Naive thymus-derived CD4-positive, alpha-beta T cell (primary cell): ENCODE measurements at places on chromosomes 5 and 9.

GRCh38 chr5:180334176-180334575, 19.0 kb downstream of the GFPT2 start:
- no peaks in the 10 kb centered on the region for H3K36me3 ChIP-seq
- no peak overlapping the region for H3K27ac ChIP-seq
- no peaks in the 10 kb centered on the region for H3K4me1 ChIP-seq
- no peak for DNase-seq

DNA sequence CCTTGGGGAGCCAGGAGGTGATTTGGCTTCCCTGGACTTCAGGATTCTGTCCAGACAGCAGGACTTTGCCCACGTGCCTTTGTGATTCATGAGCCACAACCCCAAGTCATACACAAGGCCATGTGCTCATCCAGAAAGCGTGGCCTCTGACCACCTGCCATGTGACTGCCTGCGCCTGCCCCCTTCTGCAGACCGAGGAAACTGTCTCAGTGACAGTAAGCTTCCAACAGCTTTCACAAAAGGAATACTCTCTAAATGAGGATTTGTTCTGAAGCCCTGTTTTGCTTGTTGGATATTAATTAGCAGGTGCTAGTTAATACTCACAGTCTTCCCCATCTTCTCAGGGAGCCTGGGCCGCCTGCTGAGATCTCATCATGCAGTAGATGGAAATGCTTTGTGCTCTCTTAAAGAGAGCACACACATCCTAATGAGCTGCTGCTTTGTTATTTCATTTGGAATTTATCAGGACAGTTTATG, 36.9 kb upstream of the ANGPTL2 start:
- no peak overlapping the region for H3K27ac ChIP-seq
- no peaks in the 10 kb centered on the region for H3K4me1 ChIP-seq
- no peaks in the 10 kb centered on the region for H3K36me3 ChIP-seq
- no peak for DNase-seq

GRCh38 chr5:56686337-56687195, 128.8 kb upstream of the MAP3K1 start:
- peak overlapping the region; percentile 30 for H3K27ac ChIP-seq
- peaks cover 75% of the 10 kb centered on the region for H3K4me1 ChIP-seq
- no peaks in the 10 kb centered on the region for H3K36me3 ChIP-seq
- DNase-seq = peak; percentile 28
- H3K27me3 ChIP-seq = no peaks in the 10 kb centered on the region

- H3K27ac ChIP-seq = peak overlapping the region; percentile 68
- H3K27me3 ChIP-seq = no peaks in the 10 kb centered on the region
- no peaks in the 10 kb centered on the region for H3K36me3 ChIP-seq
- peak; percentile 60 for DNase-seq
- H3K4me3 ChIP-seq = no peak overlapping the region
- H3K4me1 ChIP-seq = peaks cover 79% of the 10 kb centered on the region
Observed at GRCh38 chr5:56100439-56101176, 105.8 kb upstream of the IL6ST start.

DNA sequence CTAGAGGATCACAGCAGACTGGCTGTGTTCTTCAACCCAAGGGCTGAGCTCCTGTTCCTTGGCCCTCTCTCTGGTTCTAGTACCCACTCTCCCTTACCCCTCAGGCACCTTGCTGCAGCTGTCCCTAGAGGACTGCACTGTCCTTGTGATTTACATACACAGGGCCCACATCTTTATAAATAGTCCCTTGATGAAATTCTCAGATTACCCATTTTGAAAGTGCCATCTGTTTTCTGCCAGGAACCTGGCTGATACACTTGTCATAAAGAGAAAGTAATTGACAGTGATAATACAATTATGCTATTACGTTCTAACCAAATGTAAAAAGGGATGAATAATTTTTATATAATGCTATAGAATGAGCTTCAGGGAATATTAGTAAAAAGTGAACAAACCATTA, 16.5 kb upstream of the SPARC start:
- DNase-seq = no peak
- no peaks in the 10 kb centered on the region for H3K27me3 ChIP-seq
- no peak overlapping the region for H3K4me3 ChIP-seq
- no peaks in the 10 kb centered on the region for H3K36me3 ChIP-seq
- H3K4me1 ChIP-seq = no peaks in the 10 kb centered on the region

DNA sequence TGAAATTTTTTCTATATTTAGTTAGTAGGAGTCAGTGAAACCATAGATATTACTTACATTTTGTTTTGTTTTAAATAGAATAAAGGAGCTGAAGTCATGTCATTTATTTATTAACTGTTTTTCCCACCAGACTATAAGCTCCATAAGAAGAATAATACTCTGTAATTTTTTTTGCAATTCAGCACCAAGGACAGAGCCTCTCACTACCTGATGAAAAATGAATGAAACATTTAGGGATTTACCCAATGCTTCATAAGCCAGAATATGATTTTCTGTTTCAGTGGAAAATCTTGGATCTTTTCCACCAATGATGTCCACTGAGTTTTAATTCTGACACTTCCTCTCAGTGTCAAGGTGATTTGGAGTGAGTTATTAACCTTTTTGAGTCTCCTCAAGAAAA, 624.9 kb upstream of the GRAMD2B start:
- H3K27ac ChIP-seq = no peak overlapping the region
- H3K4me1 ChIP-seq = no peaks in the 10 kb centered on the region
- no peak for DNase-seq
- H3K4me3 ChIP-seq = no peak overlapping the region

- no peaks in the 10 kb centered on the region for H3K27me3 ChIP-seq
- no peaks in the 10 kb centered on the region for H3K36me3 ChIP-seq
- H3K4me3 ChIP-seq = no peak overlapping the region
- H3K27ac ChIP-seq = no peak overlapping the region
- no peak for DNase-seq
- no peaks in the 10 kb centered on the region for H3K4me1 ChIP-seq
Observed at GRCh38 chr5:141507387-141508091, 18.7 kb downstream of the PCDHGC5 start.

DNA sequence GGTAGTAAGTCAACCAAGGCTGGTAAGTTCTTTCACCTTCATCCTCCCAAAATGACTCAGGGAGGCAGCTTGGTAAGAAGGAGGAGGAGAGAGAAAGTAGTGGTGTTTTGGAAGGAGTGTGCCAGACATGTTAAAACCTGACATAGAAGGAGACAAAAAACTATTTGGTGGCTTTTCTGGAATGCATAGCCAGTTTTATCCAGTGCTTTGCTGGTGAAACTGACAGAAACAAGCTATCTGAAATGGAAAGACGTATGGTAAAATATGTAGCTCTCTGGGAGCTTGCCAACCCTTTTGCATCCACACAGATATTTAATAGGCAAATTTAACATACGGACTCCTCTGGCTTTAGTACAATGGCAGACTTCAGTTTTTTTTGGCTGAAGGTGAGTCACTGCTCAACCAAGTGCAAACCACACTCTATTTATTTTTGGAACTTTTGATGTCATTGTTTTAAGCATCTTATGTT, 45.4 kb downstream of the RAB14 start:
- no peak overlapping the region for H3K27ac ChIP-seq
- peaks cover 19% of the 10 kb centered on the region for H3K36me3 ChIP-seq

- H3K27me3 ChIP-seq = no peaks in the 10 kb centered on the region
- H3K36me3 ChIP-seq = no peaks in the 10 kb centered on the region
- H3K4me3 ChIP-seq = no peak overlapping the region
- no peak overlapping the region for H3K27ac ChIP-seq
Observed at GRCh38 chr9:126548312-126548711, 65.4 kb upstream of the LMX1B start.

- H3K4me1 ChIP-seq = no peaks in the 10 kb centered on the region
- H3K4me3 ChIP-seq = no peak overlapping the region
- no peak for DNase-seq
- no peak overlapping the region for H3K27ac ChIP-seq
- no peaks in the 10 kb centered on the region for H3K36me3 ChIP-seq
- no peaks in the 10 kb centered on the region for H3K27me3 ChIP-seq
Observed at GRCh38 chr5:67377631-67378030, 181.0 kb upstream of the CD180 start.

DNA sequence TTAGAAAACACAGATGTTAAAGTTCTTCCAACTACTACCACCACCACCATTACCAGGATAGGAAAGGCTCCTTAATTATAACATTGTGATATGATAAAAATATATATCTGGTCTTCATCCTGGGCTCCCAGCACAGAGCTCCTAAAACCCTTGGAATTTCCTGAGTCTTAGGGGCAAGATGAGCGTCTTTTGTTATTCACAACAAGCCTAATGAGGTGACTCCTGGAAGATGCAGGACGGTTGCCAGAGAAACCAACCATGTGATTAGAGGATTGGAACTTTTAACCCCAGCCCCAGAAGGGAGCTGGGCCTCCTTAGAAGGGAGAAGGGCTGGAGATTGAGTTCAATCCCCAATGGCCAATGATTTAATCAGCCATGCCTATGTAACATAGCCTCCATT, 148.0 kb upstream of the ADRA1B start:
- no peaks in the 10 kb centered on the region for H3K36me3 ChIP-seq
- no peak for DNase-seq
- no peaks in the 10 kb centered on the region for H3K27me3 ChIP-seq

- H3K36me3 ChIP-seq = no peaks in the 10 kb centered on the region
- no peaks in the 10 kb centered on the region for H3K4me1 ChIP-seq
- no peak overlapping the region for H3K27ac ChIP-seq
- H3K27me3 ChIP-seq = no peaks in the 10 kb centered on the region
- no peak overlapping the region for H3K4me3 ChIP-seq
- DNase-seq = no peak
Observed at GRCh38 chr5:159638954-159639559, 277.2 kb upstream of the ADRA1B start.

GRCh38 chr5:159515197-159515596, 184.9 kb upstream of the IL12B start:
- no peak overlapping the region for H3K4me3 ChIP-seq
- DNase-seq = no peak
- H3K4me1 ChIP-seq = no peaks in the 10 kb centered on the region
- H3K36me3 ChIP-seq = no peaks in the 10 kb centered on the region

DNA sequence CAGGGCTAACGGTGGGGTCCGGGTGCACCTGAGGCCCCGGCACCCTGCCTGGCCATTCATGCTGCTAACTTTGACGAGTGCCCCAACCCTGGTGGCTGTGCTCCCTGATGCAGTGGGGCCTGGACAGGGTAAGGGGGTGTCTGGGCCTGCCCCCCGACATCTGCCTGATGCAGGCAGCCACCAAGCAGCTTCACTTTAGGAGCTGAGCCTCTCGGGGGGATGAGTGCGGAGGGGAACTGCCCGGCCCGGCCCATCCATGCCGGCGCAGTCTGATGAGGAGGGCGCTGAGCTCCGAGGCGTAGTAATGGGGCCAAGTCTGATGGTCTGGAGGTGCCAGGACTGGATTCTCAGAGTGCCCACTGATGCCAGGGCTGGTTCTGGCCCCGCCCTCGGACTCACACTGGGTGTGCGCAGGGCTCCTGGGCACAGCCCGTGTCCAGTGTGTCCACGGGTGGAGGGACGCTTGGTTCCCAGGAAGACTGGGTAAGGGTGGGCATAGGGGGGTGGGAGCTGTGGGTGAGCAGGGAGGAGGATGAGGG, 16.5 kb downstream of the DNLZ start:
- no peak overlapping the region for H3K27ac ChIP-seq
- H3K4me3 ChIP-seq = no peak overlapping the region
- H3K36me3 ChIP-seq = no peaks in the 10 kb centered on the region
- no peaks in the 10 kb centered on the region for H3K4me1 ChIP-seq
- no peaks in the 10 kb centered on the region for H3K27me3 ChIP-seq

- H3K27me3 ChIP-seq = no peaks in the 10 kb centered on the region
- no peaks in the 10 kb centered on the region for H3K36me3 ChIP-seq
- H3K27ac ChIP-seq = no peak overlapping the region
- peaks cover 17% of the 10 kb centered on the region for H3K4me1 ChIP-seq
- no peak for DNase-seq
Observed at GRCh38 chr9:95516221-95516733, 494 bp downstream of the PTCH1 start.
